ENCODE measurements at places on chromosomes 3 and 15.

- DNase-seq = no peak
These were observed 12.9 kb downstream of the SSUH2 start for GRCh38 chr3:8631661-8632060.

- DNase-seq = no peak
These were observed 93.2 kb upstream of the MBNL1 start for GRCh38 chr3:152175528-152175889.

GRCh38 chr3:51706021-51706485, 815 bp upstream of the GRM2 start:
- DNase-seq = no peak

- DNase-seq = no peak
These were observed 690.1 kb upstream of the BCHE start for GRCh38 chr3:166527325-166527724.

DNA sequence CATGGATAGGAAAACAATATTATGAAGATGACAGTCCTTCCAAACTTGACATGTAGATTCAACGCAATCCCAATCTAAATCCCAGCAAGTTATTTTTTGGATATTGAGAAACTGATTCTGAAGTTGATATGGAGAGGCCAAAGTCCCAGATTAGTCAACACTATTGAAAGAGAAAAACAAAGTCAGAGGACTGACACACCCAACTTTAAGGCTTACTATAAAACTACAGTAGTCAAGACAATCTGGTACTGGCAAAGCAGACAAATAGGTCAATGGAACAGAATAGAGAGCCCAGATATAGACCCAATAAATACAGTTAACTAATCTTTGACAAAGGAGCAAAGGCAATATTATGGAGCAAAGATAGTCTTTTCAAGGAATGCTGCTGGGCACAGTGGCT, 119.2 kb upstream of the ASB14 start:
- DNase-seq = no peak

DNA sequence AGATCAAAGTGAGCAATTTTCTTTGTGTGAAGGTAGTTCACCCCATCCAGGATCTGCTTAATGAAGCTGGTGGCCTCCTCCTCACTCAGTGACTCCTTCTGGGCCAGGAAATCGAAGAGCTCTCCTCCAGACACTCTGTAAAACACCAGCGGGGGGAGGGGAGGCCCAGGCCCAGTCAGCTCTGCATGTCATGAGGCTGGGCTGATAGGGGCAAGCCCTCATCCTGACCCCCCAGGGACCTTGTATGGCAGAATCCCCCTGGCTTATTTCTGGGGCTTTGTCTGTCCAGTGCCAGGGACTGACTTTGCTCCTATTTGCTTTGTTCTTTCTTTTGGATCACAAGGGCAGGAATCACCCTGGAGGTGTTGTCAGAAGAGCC, 74.9 kb downstream of the DAPK2 start:
- no peak for DNase-seq

DNA sequence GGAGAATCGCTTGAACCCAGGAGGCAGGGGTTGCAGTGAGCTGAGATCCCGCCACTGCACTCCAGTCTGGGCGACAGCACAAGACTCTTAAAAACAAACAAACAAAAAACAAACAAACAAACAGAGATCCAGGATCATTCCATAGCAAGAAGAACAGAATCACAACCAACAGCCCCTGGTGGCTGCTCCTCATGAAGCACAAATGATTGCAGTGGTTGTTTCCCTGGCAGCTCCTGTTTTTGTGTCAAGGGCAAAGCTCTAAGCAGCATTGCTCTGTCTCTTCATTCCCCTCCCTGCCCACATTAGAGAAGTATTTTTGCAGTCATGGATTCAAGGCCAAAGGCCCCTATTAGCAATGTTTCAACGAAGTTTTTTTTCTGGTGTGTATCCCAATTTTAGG, 25.8 kb upstream of the BLM start:
- DNase-seq = no peak

GRCh38 chr3:195910499-195910845, 2.1 kb upstream of the TNK2 start:
- DNase-seq = no peak

Data from stimulated activated CD8-positive, alpha-beta memory T cell treated with anti-CD3 and anti-CD28 coated beads, Interleukin-12 subunit alpha, Interleukin-12 subunit beta, amount 100 ng/mL, for 1 hour (primary cell).